ENCODE measurements at places on chromosomes 6 and 20. TPM values are rescaled to one million over a fixed set of nuclear protein-coding genes. Genes with fewer than 3 reads are reported as not detected.

Gene ADGRF5
- not detected for total RNA-seq

Gene TPBG
- total RNA-seq, result not detected

Gene ZC2HC1B
- 0.23 TPM for total RNA-seq

Gene OR12D2
- not detected for total RNA-seq

Gene RBPJL
- not detected for total RNA-seq

Gene GPR6
- not detected for total RNA-seq

Gene PRICKLE4
- not detected for total RNA-seq

- H3K27me3 ChIP-seq, result no peaks in the 10 kb centered on the region
- H3K27ac ChIP-seq, result no peak overlapping the region
- peaks cover 1% of the 10 kb centered on the region for H3K36me3 ChIP-seq
- H3K4me1 ChIP-seq, result no peaks in the 10 kb centered on the region
Observed at GRCh38 chr6:143952947-143953701, 54.9 kb downstream of the PLAGL1 start.

DNA sequence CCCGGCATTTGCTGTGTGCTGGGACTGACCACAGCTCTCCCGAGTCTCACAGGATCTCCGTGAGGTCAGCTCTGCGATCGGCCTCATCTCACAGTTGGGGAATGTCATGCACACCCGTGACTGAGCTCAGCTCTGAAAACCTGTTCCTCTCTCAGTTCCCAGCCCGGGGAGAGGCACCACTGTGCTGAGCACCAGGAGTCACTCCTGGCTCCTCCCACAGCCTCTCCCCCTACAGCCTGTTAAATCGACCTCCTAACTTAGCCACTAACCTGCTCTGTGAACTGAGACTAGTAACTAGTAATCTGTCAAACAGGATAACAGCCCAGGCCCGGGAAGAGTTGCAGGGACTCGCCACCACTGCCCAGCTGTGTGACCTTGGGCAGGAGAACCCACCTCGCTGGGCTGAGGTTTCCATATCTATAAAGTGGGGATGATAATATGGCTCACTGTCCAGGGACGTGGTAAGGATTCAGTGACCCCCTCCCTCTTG, 20.1 kb upstream of the NOL4L start:
- DNase-seq, result no peak
- H3K4me3 ChIP-seq, result no peak overlapping the region
- no peak overlapping the region for H3K27ac ChIP-seq
- no peaks in the 10 kb centered on the region for H3K36me3 ChIP-seq

DNA sequence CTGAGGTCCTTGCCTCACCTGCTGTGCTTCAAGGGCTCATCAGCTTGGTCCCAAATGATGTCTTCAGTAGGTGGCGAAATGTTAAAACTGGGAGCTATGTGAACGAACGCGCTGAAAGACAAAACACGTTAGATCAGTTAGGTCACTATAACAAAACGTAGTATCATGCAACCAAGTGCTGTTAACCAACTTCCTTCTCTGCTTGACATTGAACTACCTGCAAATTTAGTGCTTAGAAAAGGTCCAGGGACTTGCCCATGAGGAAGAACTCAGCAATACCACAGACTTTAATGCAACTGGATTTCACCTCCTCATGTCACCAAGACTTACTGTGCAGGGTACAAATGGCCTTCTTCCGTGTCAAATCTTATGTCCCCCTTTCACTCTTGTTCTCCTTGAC, 24.8 kb downstream of the BACH2 start:
- peak overlapping the region; percentile 35 for H3K27ac ChIP-seq
- H3K36me3 ChIP-seq, result peaks cover 40% of the 10 kb centered on the region
- H3K4me1 ChIP-seq, result peaks cover 71% of the 10 kb centered on the region
- no peak overlapping the region for H3K4me3 ChIP-seq

DNA sequence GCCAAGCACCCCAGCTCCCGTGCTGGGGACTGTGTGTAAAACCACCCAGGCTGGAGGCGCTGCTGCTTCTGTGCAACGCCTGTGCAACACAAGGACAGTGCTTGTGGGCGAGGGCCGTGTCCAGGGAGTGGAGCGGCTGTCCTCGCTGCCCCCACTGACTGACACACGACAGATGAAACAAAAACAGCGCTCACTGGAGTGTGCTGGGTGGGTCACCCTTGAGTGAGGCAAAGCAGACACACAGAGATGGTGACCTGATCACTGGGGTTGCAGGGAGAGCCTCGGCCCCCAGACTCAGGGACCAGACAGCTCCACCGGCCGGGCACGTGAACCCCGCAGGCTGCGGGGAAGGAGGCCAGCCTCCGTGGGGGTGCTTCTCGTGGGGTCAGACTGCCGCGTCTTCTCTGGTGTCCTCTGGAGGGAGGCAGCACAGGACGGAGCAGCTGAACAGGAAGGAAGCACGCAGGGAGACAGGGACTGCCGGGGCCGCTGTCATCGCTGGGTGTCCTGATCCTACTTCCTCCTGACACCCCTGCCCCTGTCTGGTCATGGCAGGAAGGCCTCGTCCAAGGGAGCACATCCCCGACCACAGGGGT, 75.9 kb upstream of the CST7 start:
- H3K36me3 ChIP-seq, result no peaks in the 10 kb centered on the region
- no peak overlapping the region for H3K27ac ChIP-seq
- peaks cover 3% of the 10 kb centered on the region for H3K4me1 ChIP-seq
- no peaks in the 10 kb centered on the region for H3K27me3 ChIP-seq

DNA sequence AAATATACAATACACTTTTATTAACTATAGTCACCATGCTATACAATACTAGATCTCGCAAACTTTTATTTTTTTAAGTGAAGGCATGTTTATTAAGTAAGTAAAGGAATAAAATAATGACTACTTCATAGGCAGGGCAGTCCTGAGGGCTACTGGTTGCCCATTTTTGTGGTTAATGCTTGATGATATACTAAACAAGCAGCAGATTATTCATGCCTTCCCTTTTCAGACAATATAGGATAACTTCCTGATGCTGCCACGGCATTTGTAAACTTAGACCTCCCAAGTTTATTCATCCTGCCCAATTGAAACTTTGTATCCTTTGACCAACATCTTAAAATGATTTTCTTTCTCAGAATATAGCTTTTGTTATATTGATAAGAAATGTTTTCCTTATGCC, 24.7 kb upstream of the HIVEP1 start:
- DNase-seq, result no peak
- H3K4me3 ChIP-seq, result no peak overlapping the region
- H3K27me3 ChIP-seq, result peaks cover 5% of the 10 kb centered on the region
- H3K36me3 ChIP-seq, result no peaks in the 10 kb centered on the region

DNA sequence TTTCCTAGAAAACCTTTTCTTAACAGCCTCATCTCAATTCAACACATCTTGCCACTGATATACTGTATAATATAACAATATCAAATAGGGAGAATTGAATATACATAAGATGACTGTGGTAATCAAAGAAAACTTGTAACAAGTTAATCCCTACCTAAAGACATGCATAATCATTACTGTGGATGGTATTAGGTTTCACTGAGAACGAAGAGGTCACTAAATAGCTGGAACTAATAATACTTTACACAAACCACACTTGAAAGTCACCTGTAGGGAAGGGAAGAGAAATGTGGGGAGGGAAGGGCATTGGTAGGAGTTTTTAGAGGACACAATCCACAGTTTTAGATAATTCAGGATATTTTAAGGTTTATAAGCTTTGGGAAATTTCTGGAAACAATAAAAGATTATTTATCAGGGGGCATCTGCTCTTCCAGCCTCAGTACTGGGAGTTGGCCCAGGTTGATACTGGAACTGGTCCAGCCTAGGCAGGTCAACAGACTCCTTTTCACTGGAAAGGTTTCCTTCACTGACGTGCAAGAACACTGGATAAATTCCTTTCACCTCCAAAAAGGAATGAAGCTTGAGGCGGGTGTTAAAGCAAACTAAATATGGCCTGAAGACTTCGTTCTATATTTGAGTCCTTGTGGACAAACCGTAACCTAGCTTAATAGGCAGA, 44.0 kb downstream of the MAP7 start:
- H3K27ac ChIP-seq, result no peak overlapping the region
- peaks cover 5% of the 10 kb centered on the region for H3K27me3 ChIP-seq
- peaks cover 10% of the 10 kb centered on the region for H3K4me1 ChIP-seq

- H3K36me3 ChIP-seq, result no peaks in the 10 kb centered on the region
- H3K27ac ChIP-seq, result no peak overlapping the region
- no peak for DNase-seq
- H3K4me1 ChIP-seq, result no peaks in the 10 kb centered on the region
- no peak overlapping the region for H3K4me3 ChIP-seq
- H3K27me3 ChIP-seq, result no peaks in the 10 kb centered on the region
Observed at GRCh38 chr6:45991189-45991588, 24.5 kb downstream of the CLIC5 start.

DNA sequence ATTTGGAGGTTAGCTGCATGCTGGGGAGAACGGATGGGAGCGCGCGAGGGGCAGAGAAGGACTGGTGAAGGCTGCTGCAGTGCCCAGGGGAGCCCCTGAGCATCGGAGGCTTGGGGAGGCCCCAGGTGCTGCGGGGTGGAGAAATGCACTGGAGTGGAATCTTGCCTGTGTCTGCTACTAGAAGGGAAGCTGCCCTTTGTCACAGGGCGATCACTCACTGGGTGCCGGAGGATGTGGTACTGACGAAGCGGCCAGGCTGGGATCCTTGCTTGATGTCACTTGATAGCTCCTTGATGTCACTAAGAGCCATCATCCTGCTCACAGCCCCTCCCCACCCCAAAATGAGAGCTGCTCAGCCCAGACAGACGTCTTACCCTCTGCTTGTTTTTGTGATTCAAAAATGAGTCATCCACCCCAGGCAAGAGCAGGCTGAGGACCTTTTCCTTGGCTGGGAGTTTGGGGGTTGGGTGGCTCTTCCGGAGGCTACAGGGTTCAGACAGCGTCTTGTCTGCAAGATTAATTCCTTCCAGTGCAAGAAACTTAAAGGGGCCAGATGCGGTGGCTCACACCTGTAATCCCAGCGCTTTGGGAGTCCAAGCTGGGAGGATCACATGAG, 62.6 kb upstream of the PMEPA1 start:
- H3K27me3 ChIP-seq, result peaks cover 32% of the 10 kb centered on the region
- no peak overlapping the region for H3K4me3 ChIP-seq
- H3K36me3 ChIP-seq, result no peaks in the 10 kb centered on the region
- H3K27ac ChIP-seq, result no peak overlapping the region
- peaks cover 13% of the 10 kb centered on the region for H3K4me1 ChIP-seq
- DNase-seq, result peak; percentile 46

DNA sequence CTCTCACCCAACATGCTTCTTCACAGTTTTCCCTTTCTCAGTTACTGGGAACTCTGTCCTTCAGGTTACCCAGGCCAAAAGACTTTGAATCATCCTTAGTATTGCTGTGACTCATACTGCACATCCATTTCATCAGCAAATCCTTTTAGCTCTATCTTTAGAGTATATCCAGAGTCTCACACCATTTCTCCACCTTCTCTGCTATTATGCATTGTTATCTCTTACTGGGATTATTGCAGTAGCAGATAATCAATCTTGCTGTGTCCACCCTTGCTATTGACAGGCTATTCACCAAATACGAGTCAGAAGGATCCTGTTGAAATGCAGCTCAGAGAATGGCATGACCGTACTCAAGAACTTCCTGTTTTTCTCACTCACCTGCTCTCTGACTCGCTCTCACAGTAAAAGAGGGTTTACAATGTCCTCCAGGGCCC, 57.3 kb downstream of the BCKDHB start:
- peaks cover 2% of the 10 kb centered on the region for H3K4me1 ChIP-seq
- peaks cover 5% of the 10 kb centered on the region for H3K36me3 ChIP-seq
- no peak overlapping the region for H3K4me3 ChIP-seq
- H3K27ac ChIP-seq, result no peak overlapping the region
- H3K27me3 ChIP-seq, result no peaks in the 10 kb centered on the region

DNA sequence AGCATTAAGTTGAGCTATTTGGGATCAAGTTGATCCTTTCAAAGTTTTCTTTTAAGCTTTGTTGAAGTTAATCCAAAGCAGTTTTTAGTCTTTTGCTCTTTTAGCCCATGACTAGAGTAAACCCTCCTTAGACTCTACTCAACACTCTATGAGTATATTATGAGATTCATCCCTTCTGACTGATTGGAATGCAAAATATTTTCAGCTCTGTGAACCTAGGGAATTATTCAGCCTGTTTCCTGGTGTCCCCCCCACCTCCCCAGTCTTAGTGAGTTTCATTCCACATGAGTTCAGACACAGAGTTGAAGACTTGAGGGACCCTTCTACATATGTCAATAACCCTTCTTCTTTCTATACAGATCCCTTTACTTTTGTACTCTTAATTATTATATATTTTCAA, 413.7 kb downstream of the RFPL4B start:
- H3K4me3 ChIP-seq, result no peak overlapping the region
- H3K4me1 ChIP-seq, result no peaks in the 10 kb centered on the region

DNA sequence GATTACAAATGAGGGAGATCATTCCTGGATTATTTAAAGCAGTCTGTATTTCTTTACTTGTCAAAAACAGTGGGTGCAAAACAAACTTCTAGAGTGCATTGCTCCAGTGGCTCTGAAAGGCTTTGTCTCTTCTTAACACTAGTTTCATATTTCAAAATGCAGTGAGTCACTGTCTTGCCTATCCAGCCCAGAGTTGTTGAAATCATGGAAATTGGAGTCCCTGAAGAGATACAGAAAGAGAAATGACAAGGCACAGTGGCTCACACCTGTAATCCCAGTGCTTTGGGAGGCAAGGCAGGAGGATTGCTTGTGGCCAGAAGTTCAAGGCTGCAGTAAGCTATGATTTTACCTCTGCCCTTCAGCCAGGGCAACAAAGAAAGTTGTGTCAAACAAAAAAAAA, 11.3 kb downstream of the SLC2A12 start:
- no peak for DNase-seq
- peaks cover 13% of the 10 kb centered on the region for H3K27me3 ChIP-seq
- peaks cover 2% of the 10 kb centered on the region for H3K36me3 ChIP-seq
- H3K27ac ChIP-seq, result no peak overlapping the region
- peaks cover 5% of the 10 kb centered on the region for H3K4me1 ChIP-seq

DNA sequence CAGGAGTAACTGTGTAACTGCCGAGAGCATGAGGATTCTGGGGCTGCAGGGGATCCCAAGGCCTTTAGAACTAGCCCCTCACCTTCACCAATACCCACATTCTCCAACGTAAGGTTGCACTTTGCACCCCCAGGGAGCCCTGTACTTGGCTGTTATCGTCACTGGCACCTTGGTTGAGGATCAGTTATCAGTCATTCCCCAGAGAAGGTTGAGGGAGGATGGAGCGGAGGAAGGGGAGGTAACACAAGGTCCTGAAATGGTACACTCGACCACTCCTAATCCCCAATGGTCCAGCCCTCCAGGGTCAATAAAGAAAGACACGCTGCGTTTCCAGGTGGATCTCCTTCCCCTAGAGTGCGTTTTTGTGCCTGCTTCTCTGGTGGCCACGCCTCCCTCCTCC, 1.1 kb upstream of the SPDEF start:
- DNase-seq, result no peak
- H3K36me3 ChIP-seq, result no peaks in the 10 kb centered on the region
- peaks cover 16% of the 10 kb centered on the region for H3K4me1 ChIP-seq
- no peak overlapping the region for H3K27ac ChIP-seq
- H3K27me3 ChIP-seq, result peaks cover 3% of the 10 kb centered on the region
- H3K4me3 ChIP-seq, result no peak overlapping the region
